Fibroblast of the aortic adventitia (primary cell): ENCODE measurements at places on chromosomes 4 and X.

- DNase-seq = no peak
Measured at GRCh38 chr4:40421839-40422708, 86.9 kb downstream of the CHRNA9 start.

GRCh38 chrX:40085102-40085551 is 12.6 kb downstream of the BCOR start:
- DNase-seq = peak; percentile 91

GRCh38 chrX:139932073-139932900 is 566 bp downstream of the ATP11C start:
- DNase-seq = no peak

DNA sequence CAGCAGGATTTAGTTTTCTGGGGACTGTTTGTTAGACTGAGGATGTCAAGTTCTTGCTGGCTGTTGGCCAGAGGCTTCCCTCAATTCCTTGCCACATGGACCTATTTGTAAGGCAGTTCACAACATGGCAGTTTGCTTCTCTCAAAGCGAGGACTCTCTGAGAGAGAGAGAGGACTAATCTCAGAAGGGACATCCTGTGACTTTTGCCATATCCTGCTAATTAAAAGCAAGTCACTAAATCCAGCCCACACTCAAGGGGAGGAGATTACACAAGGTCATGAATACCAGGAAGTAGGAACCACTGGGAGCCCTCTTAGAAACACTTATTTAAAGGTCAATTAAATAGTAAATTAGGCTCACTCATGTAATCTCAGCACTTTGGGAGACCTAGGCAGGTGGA is 38.2 kb downstream of the PPP1R2C start:
- DNase-seq = no peak

DNA sequence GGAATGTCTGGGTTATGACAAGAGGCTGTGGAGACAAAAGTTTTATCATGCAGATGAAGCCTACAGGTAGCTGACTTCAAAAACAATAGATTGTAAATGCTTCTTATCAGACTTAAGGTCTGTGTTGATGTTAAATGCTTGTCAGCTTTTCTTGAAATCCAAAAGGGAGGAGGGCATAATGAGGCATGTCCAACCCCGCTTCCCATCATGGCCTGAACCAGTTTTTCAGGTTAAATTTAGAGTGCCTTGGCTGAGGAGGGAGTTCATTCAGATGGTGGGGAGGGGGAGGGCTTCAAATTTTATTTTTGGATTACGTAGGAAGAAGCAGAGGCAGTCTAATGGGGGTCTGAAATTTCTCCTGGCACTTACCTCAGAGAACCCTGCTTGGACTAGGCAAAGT is 207.7 kb upstream of the HDX start:
- DNase-seq = no peak

DNA sequence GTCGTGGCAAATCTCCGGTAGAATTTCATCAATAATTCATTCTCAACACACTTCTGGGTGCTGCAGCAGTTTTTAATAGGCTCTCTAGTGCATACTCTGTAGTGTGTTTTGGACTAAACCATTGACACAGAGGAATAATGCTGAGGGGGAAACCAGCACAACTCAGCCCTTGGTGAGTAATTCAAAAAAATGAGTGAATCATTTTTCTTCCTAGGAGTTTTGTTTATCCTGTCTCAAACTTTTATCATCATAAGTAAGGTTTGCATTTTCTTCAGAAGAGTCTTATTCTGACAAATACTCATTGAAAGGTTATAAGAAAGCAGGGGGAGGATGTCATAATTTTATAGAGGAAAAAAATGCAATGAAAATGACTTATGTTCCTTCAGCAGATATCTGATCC is 2542.7 kb downstream of the PCDH7 start:
- DNase-seq = peak; percentile 76

- no peak for DNase-seq
Measured at GRCh38 chr4:62450740-62451139, 1250.6 kb downstream of the ADGRL3 start.

DNA sequence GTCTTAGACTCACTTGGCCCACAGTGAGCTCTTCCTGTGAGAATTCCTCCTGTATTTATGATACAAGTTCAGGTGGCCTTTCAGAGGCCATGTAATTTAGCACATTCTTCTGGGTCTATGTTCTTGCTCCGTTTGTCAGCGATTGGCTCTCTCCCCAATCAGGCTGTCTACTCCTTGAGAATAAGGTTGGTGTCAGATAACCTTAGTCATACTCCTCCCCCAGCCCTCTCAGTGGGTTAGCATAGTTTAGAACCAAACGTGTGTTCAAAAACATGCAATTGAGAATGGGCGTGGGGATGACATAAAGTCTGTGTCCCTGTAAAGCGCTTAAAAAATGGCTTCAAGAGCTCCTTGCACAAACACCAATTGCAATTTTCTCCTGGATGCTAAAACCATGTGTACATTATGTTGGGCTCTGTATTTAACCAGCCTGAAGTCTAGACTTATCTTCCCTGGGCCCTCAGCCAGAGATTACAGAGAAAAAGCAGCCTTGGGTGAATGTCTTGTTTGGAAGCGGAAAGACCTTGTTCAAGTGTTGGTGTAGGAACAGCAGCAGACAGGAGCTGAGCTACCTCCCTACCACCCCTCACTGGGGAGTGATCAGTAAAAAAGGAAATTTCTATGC is 9.9 kb upstream of the CT47C1 start:
- DNase-seq = peak; percentile 17

GRCh38 chrX:56800801-56801200 is 71.8 kb downstream of the NBDY start:
- no peak for DNase-seq

DNA sequence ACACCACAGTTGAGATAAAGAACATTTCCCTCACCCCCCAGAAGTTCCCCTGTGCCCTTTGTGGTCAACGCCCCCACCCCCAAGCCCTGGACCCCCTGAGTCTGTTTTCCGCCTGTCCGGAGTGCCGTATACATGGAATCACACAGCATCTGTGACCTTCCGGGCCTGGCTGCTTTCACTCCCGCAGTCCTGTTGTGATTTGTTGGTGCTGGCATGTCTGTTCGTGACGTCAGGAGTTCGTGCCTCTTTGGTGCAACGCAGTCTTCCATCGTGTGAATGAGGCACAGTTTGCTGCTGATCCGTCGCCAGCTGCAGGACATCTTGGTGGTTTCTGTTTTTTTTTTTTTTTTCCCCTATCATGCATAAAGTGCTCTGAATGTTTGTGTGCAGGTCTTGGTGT is 62.1 kb downstream of the PSAPL1 start:
- no peak for DNase-seq
